Skeletal muscle tissue (tissue), 5 donors: ENCODE measurements at places on chromosomes 12 and 14. TPM values are rescaled to one million over a fixed set of nuclear protein-coding genes. Genes with fewer than 3 reads are reported as not detected.

Gene SERPINA10
- not detected for total RNA-seq

Gene SMARCC2
- total RNA-seq, result 43.8 TPM

Gene TMEM132C
- total RNA-seq, result 3.7 TPM

Gene FAM161B
- total RNA-seq, result 5.7 TPM

Gene SLC7A8
- total RNA-seq, result 4.7 TPM

Gene FBXO34
- total RNA-seq, result 24.5 TPM

Gene FSCB
- total RNA-seq, result not detected

Gene CCDC197
- total RNA-seq, result not detected

Gene TBX3
- total RNA-seq, result 16.7 TPM

Gene ITGB7
- total RNA-seq, result 1.6 TPM

Gene ACTR6
- 9.4 TPM for total RNA-seq

Gene KRT2
- total RNA-seq, result not detected
